ENCODE measurements at places on chromosomes 1 and 21.

DNA sequence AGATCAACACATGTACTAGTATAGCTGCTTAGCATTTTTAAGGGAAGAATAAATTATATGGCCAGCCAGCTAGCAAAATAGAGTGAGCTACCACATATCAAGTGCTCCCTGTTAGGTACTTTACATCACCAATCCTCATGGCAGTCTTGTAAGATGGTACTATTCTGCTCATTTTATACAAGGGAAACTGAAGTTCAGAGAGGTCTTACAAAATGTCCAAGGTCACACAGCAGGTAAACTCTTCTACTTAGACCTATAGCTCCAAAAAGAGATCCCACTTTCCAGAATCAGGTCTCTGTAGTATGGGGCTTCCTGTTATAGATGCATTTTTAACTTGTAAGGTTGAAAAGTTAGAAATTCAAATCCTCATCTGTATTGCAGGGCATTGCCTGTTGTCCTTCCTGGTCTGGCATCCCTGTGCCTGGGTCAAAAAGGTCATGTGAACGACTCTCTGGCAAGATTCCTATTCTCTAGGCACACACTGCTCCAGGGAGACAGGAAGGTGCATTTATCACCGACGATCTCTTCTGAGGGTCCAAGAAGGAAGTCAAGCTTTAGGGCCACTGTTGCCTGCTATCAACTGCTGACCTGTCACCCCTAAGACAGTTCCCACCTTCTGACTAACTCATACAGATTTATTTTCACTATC lies 41.1 kb downstream of the TRIT1 start:
- no peak for DNase-seq

DNA sequence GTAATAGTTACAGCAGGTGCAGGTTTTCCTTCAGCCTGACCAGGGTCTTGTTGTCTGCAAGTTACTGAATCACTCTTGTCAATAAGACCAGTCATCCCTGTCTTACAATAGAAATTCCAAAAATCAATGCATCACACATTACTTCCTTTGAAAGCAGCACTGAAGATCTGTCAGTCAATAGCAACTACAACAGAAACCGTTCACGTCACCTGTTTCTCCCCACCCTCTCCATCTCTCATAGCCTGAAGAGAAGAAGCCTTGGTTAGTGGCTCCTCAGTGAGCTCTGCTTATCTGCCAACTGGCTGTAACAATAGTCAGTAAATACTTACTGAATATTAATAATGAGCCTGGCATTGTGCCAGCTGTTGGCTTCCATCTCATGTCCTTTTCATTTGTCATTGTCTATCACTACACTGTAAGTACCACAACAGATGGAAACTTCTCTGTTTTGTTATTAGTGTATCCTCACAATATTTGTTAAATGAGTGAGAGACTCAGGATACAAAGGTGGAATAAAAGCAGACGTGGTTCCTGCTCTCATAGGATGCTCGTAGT lies 195.2 kb downstream of the S1PR1 start:
- no peak for DNase-seq

DNA sequence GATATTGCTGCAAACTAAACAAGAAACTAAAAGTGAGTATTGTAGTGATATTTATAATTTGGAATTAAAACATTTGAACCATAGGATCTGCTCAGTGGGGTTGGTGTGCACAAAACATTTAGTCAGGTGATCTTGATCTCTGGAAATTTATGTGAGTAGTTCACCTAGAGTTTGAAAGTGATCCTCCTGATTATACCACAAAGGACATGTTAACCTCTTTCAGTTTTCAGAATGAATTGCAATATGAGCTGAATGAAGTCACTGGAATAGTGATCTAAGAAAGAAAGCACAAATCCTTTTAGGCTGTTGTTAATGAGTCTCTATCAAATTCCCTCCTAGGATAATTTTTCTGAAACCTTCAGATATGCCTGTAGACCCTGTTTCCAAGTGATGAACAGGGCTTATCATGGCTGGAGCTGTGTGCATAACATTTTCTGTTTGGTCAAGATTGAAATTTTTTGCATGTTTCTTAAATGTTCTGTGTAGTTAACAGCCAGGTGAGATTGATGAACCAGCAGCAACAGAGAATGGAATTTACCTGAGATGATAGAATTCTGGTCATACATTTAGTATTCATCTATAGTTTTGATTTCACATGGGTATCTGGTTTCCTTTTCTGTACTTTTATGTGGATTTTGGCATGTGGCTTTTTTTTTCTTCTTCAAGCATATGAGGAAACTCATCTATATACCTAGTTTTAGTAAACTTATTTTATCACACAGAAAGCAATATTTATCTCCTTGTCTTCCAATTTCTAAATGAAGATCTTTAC lies 25.5 kb downstream of the CDC14A start:
- no peak for DNase-seq

GRCh38 chr21:36388835-36389234 lies 3.6 kb downstream of the CHAF1B start:
- DNase-seq: no peak

- no peak for DNase-seq
Observed at GRCh38 chr1:78068681-78069283, 23.0 kb downstream of the GIPC2 start.

Measured in stimulated activated CD8-positive, alpha-beta memory T cell treated with anti-CD3 and anti-CD28 coated beads, Interleukin-7, amount 100 ng/mL, for 24 hours (primary cell).